ENCODE measurements at places on chromosomes 1 and 21. TPM values are rescaled to one million over a fixed set of nuclear protein-coding genes. Genes with fewer than 3 reads are reported as not detected.

Gene CALML6
- 33.0 TPM for total RNA-seq

Gene USP16
- total RNA-seq, result 22.9 TPM

Gene TMEM222
- 33.5 TPM for total RNA-seq

Gene WNT4
- total RNA-seq, result 10.2 TPM

Gene ADAMTS5
- total RNA-seq, result 36.7 TPM

Gene PTGER3
- total RNA-seq, result 146 TPM

Gene ANXA9
- 8.5 TPM for total RNA-seq

Gene ATPAF1
- total RNA-seq, result 45.0 TPM

Gene GREM2
- 3.9 TPM for total RNA-seq

Gene TSSK3
- 1.1 TPM for total RNA-seq

Gene ANGPTL7
- total RNA-seq, result 0.35 TPM

Gene ODR4
- total RNA-seq, result 19.7 TPM

Gene RNU1-2
- 7,909 TPM for total RNA-seq

Gene MAN1A2
- total RNA-seq, result 48.6 TPM

Gene B4GALT3
- total RNA-seq, result 40.8 TPM

Gene RLF
- total RNA-seq, result 33.2 TPM

Gene MYOC
- total RNA-seq, result 0.82 TPM

Gene AMY2A
- total RNA-seq, result not detected

Gene MARK1
- 11.6 TPM for total RNA-seq

Gene A3GALT2
- 0.53 TPM for total RNA-seq

Gene PPM1J
- 2.3 TPM for total RNA-seq

Gene LCE1C
- total RNA-seq, result not detected

Gene NT5C1A
- total RNA-seq, result 4.1 TPM
